T47D (cell line): ENCODE measurements at places on chromosomes 2 and 18.

GRCh38 chr2:198640463-198640862 lies 817.3 kb downstream of the SATB2 start:
- DNase-seq = no peak

DNA sequence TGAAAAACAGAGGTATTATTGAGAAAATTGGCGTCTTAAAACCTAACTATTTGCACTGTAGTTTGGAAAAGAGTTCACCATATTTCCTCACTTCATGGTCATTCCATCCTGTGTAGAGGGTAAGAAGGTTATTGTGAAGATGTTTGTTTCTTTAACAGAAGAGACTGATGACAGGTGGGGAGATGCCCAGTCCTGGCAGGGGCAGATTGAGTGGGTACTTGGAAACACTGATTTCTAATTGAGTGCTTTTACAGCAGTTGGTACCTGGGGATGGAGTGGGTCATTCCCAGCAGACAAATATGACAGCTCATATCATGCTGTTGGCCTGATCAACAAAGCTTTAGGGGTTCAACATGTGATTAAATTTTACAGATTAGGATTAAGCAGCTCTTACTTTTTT lies 67.5 kb downstream of the MYOM1 start:
- no peak for DNase-seq

DNA sequence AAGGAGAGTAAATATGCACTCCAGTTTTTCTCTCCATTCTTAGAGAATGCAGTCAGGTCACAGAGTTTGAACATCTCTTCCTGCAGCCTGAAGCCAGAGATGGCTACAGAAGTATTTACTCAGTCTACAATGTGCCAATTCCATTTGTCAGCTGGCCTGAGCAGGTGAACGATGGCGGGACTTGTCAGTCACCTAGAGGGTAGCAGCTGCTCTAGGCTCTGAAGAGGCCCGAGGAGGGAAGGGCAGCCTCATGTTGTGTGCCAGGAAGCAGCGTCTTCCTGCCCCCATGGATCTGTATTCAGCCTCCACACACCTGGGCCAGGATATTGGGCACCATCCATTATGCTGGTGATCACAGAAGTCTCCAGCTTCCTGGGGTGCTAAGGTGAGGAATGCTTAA lies 316.7 kb upstream of the CHAC2 start:
- DNase-seq = peak; percentile 53

GRCh38 chr2:100011272-100011731 lies 131.1 kb downstream of the AFF3 start:
- DNase-seq = no peak

DNA sequence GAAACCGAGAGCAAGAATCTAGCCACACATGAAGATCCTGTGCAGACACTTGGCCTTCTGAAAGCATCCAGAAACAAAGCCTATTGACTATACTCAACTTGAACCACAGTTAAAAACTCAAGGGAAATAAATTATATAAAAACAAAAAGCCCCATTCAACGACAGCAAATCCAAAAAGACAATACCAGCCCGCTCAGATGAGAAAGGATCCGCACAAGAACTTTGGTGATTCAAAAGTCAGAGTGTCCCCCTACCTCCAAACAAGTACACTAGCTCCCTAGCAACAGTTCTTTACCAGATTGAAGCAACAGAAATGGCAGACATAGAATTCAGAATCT lies 163.2 kb downstream of the WDPCP start:
- no peak for DNase-seq

GRCh38 chr2:191432121-191432520 lies 186.9 kb downstream of the MYO1B start:
- DNase-seq = no peak

DNA sequence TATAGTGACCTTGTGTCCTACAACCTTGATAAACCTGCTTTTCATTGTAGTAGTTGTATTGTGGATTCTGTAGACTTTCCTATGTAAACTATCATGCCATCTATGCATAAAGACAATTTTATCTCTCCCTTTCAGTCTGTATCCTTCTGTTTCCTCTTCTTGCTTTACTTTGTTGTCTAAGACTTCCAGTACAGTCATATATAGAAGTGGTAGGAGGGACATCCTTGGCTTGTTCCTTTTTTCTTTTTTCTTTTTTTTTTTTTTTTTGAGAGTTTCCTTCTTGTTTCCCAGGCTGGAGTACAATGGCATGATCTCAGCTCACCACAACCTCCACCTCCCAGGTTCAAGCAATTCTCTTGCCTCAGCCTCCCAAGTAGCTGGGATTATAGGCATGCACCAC lies 39.7 kb downstream of the UBE2F start:
- DNase-seq = no peak

- no peak for DNase-seq
Measured at GRCh38 chr2:219551441-219552381, 7.9 kb downstream of the TMEM198 start.

GRCh38 chr2:97723156-97724072 lies 10.0 kb downstream of the ZAP70 start:
- DNase-seq = no peak

DNA sequence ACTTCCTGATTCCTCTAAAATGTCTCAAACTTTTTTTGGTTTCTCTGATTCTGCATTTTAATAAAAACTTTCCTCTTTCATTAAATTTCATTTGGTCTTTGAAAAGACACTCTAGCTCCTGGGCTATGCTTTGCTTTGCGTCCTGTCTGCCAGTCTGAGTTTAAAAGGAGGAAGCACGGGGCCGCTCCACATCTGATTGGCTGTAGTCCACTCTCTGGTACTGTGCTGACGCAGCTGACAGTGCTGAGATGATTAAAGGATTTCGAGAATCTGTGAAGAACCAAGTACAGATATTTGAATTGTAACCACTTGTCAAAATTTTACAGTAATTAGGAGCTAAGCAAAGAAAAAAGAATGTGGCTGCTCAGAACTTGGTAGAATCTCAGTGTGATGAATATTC lies 199.6 kb upstream of the HNMT start:
- DNase-seq = peak; percentile 4

- no peak for DNase-seq
Measured at GRCh38 chr2:38626326-38627035, 23.8 kb upstream of the HNRNPLL start.

GRCh38 chr2:317501-318424 lies 29.9 kb upstream of the ALKAL2 start:
- no peak for DNase-seq

GRCh38 chr2:162242586-162243280 lies 512 bp downstream of the FAP start:
- no peak for DNase-seq

DNA sequence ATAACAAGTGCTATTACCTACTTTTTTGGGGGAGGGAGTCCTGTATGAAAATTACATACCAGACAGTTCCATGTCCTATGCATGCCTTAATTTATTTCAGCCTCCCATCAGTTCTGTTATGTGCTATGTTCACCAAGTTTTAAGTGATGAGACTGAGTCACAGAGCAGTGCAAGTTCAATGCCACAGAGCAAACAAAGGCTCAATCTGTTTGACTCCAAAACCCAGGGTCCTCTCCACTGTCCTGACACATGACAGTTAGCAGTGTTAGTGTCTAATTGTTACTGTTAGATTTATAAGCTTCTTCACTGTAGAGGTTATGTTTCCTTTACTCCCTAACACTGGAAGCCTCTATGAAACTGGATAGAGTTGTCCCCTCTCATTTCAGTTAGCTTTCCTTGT lies 498.0 kb downstream of the PARD3B start:
- no peak for DNase-seq

- DNase-seq = no peak
Measured at GRCh38 chr18:48363175-48363574, 46.0 kb downstream of the ZBTB7C start.

GRCh38 chr2:71410696-71411095 lies 42.7 kb upstream of the DYSF start:
- DNase-seq = no peak

DNA sequence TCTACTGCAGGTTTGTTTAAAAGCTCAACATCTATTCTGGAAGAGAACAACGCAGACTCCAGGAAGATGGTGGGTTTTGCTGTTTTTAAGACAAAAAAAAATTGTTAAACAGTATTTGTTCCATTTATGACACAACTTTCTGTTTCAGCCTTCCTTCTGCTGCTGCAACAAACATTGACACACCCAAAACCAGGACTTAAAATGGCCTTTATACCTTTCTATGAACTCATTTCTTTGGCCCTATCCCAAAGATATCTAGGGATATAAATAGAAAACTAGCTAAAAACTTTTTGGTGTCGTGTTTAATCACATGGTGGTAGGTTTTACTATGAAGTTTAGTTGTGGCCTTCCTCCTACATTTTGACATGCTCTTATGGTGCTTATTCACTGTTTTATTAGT lies 964 bp upstream of the GALNT3 start:
- DNase-seq = no peak

DNA sequence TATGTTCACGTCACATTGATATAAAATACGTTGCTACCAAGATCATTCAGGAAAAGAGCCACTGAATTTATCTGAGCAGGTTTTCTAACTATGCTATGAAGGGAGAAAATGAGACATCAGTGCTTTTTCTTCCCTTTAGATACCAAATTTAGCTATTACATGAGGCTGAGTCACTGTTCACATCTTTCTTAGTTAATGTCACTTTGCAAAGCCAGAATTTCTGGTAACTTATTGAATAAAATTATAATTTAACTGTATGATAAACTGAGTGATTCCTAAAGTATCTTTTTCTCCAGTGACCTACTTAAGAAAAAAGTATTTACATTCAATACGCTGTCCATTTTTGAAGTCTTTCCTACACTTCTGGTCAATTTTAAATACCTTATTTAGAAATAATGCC lies 22.7 kb downstream of the C1D start:
- no peak for DNase-seq

GRCh38 chr18:68887410-68887809 lies 89.5 kb downstream of the CCDC102B start:
- DNase-seq = no peak

DNA sequence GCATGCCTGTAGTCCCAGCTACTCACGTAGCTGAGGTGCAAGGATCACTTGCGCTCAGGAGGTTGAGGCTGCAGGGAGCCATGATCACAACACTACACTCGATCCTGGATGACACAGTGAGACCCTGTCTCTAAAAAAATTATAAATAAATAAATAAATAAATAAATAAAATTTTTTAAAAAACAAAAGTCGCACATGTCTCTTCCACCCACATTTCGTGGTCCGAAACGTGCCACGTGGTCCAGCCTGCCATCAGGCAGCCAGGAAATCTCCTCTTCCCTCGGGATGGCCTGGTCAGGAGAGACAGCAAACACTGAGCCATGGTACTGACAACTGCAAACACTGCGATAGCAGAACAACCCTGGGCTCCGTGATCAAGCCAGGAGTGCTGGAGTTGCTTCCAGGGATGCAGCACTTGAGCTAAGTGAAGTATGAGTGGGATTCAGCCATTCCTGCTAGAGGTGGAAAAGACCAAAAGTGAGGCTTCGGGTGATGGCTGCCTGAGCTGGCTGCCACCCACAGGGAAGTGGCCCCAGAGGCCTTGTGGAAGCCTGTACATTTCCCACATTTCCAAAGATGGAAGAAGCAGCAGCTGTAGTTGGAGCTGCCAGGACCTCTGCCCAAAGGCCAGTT lies 193.1 kb downstream of the SMAD2 start:
- no peak for DNase-seq

DNA sequence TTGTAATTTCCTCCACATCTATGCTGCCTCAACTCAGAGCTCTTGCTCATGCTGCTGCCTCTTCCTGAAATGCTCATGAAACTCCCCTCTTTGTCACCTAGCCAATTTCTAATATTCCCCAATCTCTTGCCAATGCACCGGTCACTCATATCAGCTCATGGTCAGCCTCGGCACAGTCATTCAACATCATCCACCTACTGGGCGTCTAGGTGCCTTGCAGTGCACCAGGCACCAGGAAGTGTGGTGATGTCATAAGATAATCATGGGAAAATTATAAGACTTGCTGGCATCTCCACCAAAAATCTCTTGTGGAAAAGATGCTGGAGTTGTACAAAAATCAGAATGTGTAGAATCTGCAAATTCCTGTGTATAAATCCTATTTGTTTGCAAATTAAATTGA lies 52.6 kb upstream of the RAB27B start:
- DNase-seq = no peak

DNA sequence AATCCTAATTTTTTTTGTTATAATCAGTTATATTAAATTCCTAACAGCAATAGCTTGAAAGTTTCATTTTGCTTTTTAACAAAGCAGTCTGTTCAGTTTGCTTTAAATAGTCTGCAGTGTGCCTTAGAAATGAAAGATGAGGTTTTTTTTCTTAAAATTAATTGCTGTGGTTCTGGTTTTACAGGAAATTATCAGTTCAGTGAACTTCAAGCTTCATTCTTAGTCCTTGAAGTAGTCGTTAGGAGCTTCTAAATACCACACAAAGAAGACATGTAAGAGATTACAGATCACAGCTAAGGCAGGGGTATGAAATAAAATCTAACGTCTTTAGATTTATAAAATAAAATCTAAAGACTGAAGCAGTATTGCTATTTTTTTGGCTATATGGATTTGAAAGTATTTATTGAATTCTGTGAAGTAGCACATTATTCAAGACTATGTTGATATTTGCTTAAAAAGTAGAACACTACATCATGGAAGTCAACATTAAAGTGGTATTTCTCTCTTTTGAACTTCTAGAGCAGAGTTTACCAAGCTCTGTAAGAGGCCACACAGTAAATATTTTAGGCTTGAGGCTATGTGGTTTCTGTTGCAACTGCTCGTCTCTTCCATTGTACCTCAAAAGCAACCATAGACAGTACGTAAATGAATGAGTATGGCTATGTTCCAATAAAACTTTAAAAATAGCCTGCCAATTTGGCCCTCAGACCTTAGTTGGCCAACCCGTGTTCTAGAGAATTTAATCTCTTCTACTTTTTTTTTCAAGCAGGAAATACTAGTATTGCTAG lies 81.5 kb upstream of the STON1 start:
- DNase-seq = peak; percentile 40

GRCh38 chr2:230053753-230054478 lies 14.8 kb downstream of the SLC16A14 start:
- DNase-seq = no peak

DNA sequence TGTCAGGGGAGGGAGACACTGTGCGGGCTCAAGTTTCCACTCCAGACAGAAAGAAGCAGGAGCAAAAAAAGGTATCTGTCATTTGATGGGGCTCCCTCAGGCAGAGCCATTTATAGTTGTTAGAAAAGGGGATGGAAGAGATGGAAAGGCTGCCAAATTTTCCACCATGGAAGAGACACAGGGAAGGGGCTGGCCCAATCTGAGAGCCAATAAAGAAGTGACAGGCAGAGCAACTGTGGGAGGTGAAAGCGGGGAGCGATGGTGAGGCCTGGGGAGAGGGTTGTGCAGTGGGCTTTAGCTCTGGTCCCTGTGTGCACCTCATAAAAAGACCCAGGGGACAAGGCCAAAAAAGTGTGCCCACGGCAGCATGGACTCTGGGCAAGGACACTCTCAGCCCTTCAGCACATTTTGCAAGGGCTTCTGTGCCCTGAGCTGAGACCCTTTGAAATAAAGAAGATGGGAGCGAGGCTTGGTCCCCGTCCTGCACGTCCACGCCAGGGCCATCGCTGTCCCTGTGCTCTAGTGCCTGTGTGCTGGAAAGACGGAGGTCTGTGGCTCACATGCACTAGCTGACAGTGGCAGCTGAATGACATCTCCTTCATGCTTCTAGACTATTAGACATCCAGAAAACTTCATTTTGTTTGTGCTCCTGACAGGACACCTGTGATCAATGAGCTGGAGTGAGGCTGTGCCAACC lies 456.7 kb upstream of the HS6ST1 start:
- no peak for DNase-seq

- DNase-seq = peak; percentile 65
Measured at GRCh38 chr2:165401285-165401852, 68.1 kb upstream of the CSRNP3 start.
